Central memory CD8-positive, alpha-beta T cell (primary cell): ENCODE measurements at places on chromosomes 7 and 10.

GRCh38 chr7:132183781-132184380, 392.4 kb downstream of the PLXNA4 start:
- no peak overlapping the region for H3K4me3 ChIP-seq
- H3K27me3 ChIP-seq, result no peaks in the 10 kb centered on the region
- H3K36me3 ChIP-seq, result no peaks in the 10 kb centered on the region
- H3K27ac ChIP-seq, result no peak overlapping the region
- H3K4me1 ChIP-seq, result no peaks in the 10 kb centered on the region

DNA sequence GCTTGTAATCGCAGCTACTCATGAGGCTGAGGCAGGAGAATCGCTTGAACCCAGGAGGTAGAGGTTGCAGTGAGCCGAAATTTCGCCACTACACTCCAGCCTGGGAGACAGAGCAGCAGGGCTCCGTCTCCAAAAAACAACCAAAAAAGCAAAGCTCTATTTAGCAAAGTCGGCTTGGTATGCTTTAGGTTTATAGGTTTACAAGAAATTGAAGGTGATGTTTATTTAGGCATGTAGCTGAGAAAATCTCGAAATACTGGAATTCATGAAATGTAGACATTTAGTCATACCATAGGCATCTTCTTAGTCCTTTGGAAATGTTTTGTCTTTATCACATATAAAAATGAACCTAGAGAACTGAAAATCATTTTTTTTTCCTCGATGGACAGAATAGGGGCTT, 453.8 kb upstream of the ANKRD30A start:
- no peak for DNase-seq
- no peaks in the 10 kb centered on the region for H3K4me1 ChIP-seq
- no peaks in the 10 kb centered on the region for H3K27me3 ChIP-seq

DNA sequence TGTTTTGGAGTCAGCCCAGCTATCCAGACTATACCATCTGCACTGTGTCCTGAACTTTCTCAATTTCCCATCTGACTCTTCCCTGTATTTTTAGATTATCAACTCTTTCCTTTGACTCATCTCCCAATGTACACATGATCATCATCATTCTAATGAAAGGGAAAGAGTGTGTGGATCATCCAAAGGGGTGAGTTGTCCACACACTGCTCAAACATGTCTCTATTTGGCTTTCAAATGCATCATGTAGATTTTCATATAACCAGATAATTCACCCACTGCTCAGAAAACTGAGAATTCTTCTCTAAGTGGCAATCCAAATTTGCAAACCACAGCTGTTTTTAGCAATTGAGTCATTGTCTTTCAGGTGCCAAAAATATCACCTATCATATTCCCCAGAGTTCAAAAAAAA, 190.2 kb upstream of the HPS1 start:
- no peaks in the 10 kb centered on the region for H3K36me3 ChIP-seq
- H3K4me3 ChIP-seq, result no peak overlapping the region
- H3K27ac ChIP-seq, result no peak overlapping the region

GRCh38 chr10:104388830-104389229, 35.2 kb downstream of the CFAP58 start:
- peaks cover 35% of the 10 kb centered on the region for H3K4me1 ChIP-seq
- peaks cover 25% of the 10 kb centered on the region for H3K27me3 ChIP-seq
- H3K36me3 ChIP-seq, result no peaks in the 10 kb centered on the region
- no peak for DNase-seq
- H3K27ac ChIP-seq, result no peak overlapping the region

- H3K36me3 ChIP-seq, result no peaks in the 10 kb centered on the region
- peaks cover 9% of the 10 kb centered on the region for H3K4me1 ChIP-seq
- no peaks in the 10 kb centered on the region for H3K27me3 ChIP-seq
These were observed 150.7 kb upstream of the RSU1 start for GRCh38 chr10:16967866-16968415.

DNA sequence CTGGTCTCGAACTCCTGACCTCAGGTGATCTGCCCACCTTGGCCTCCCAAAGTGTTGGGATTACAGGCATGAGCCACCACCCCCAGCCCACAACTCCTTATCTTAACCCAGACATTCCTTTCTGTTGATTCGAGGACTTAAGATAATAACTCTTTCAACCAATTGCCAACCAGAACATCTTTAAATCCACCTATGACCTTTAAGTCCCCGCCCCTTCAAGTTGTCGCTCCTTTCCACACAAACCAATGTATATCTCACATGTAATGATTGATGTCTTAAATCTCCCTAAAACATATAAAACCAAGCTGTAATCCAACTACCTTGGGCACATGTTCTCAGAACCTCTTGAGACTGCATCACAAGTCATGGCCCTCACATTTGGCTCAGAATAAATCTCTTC, 7.8 kb upstream of the ANKRD2 start:
- no peaks in the 10 kb centered on the region for H3K27me3 ChIP-seq
- peaks cover 1% of the 10 kb centered on the region for H3K36me3 ChIP-seq
- no peak overlapping the region for H3K4me3 ChIP-seq
- H3K27ac ChIP-seq, result peak overlapping the region; percentile 3

DNA sequence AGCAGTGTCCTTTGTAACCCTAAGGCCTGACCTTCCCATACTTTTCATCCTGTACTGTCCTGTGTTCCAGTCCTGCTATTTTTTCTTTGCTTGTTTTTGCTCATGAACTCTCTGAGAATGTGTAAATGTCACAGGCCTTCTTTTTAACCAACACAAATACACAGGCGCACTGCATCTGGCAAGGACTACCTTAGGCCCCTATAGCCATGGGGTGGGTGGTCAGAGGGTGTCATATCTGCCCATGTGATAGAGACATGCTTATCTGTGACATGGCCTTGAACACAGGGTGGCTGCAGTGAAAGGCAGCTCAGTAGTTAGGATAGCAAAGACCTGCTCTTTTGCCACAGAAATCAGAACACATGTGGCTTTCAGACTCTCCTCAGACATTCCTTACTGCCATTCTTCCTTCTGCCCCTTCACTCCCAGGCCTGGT, 3.9 kb upstream of the MBL2 start:
- H3K27ac ChIP-seq, result no peak overlapping the region
- DNase-seq, result no peak
- no peaks in the 10 kb centered on the region for H3K27me3 ChIP-seq
- H3K4me1 ChIP-seq, result no peaks in the 10 kb centered on the region

- DNase-seq, result no peak
- no peaks in the 10 kb centered on the region for H3K4me1 ChIP-seq
- H3K36me3 ChIP-seq, result peaks cover 10% of the 10 kb centered on the region
- H3K4me3 ChIP-seq, result no peak overlapping the region
These were observed 193.8 kb upstream of the CCDC6 start for GRCh38 chr10:60099998-60100747.

DNA sequence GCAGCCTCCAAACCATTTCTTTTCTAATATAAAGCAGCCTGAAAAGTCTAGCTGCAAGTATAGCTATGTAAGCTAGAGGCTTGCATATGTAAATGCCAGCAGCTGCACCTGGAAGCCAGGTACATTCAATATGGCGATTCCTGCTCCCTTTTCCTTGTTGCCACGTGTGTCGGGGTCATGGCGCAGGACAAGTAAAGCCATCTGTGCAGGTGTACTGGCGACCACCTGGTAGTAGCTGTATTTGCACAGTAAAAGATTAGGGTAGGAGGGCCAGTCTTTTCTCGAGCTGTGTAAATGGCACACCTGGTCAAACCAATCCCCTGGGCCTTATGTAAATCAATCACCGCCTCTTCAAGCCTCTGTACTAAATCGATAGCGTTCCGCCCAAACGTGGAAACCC, 484.5 kb downstream of the MAGI2 start:
- no peaks in the 10 kb centered on the region for H3K27me3 ChIP-seq
- H3K4me1 ChIP-seq, result no peaks in the 10 kb centered on the region
- H3K36me3 ChIP-seq, result no peaks in the 10 kb centered on the region

- H3K27ac ChIP-seq, result no peak overlapping the region
- H3K27me3 ChIP-seq, result no peaks in the 10 kb centered on the region
- DNase-seq, result no peak
- H3K4me1 ChIP-seq, result no peaks in the 10 kb centered on the region
- H3K4me3 ChIP-seq, result no peak overlapping the region
- no peaks in the 10 kb centered on the region for H3K36me3 ChIP-seq
These were observed 974.0 kb upstream of the GHITM start for GRCh38 chr10:83165265-83165664.

GRCh38 chr7:83155407-83155806, 7.3 kb downstream of the PCLO start:
- DNase-seq, result no peak
- H3K4me1 ChIP-seq, result no peaks in the 10 kb centered on the region
- H3K4me3 ChIP-seq, result no peak overlapping the region
- H3K36me3 ChIP-seq, result no peaks in the 10 kb centered on the region
- no peak overlapping the region for H3K27ac ChIP-seq

DNA sequence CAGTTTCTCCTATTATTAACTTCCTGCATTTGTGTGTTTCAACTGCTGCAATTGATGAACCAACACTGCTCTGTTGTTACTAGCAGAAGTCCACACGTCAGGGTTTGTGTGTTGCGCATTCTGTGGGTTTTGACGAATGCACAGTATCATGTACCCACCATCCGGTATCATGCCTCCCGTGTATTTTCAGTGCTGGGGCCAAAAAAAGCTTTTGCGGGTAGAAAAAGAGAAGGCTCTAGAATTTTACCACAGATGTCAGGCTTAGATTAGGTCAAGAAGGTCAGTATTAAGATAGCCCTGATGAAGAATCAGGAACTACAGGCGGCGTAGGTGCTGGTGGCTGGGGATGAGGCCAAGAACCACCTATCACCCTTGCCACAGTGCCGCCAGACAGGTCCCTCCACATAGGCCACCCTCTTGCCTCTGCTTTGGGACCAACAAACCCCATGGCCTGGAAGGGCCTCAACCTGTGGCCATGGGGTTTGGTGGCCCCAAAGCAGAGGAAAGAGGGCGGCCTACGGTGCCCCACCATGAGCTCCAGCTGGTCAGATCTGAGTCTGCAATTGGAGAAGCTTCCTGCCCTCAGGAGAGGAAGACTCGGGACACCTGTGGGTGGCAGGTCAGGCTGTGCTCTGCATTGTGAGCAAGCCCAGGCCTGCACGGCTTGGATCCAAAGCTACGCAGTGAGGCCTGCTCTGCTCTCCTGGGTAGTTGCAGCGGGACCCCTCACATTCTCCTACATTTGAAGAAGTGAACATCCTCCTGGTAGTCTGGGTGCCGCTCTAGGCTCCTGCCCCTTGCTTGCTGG, 71.9 kb downstream of the MKI67 start:
- no peaks in the 10 kb centered on the region for H3K27me3 ChIP-seq
- H3K4me1 ChIP-seq, result peaks cover 68% of the 10 kb centered on the region
- H3K4me3 ChIP-seq, result no peak overlapping the region
- H3K36me3 ChIP-seq, result peaks cover 73% of the 10 kb centered on the region
- no peak for DNase-seq

- H3K4me3 ChIP-seq, result no peak overlapping the region
- H3K36me3 ChIP-seq, result peaks cover 22% of the 10 kb centered on the region
- no peak overlapping the region for H3K27ac ChIP-seq
- no peak for DNase-seq
- peaks cover 33% of the 10 kb centered on the region for H3K4me1 ChIP-seq
These were observed 151.5 kb downstream of the RNF216 start for GRCh38 chr7:5629941-5630340.

DNA sequence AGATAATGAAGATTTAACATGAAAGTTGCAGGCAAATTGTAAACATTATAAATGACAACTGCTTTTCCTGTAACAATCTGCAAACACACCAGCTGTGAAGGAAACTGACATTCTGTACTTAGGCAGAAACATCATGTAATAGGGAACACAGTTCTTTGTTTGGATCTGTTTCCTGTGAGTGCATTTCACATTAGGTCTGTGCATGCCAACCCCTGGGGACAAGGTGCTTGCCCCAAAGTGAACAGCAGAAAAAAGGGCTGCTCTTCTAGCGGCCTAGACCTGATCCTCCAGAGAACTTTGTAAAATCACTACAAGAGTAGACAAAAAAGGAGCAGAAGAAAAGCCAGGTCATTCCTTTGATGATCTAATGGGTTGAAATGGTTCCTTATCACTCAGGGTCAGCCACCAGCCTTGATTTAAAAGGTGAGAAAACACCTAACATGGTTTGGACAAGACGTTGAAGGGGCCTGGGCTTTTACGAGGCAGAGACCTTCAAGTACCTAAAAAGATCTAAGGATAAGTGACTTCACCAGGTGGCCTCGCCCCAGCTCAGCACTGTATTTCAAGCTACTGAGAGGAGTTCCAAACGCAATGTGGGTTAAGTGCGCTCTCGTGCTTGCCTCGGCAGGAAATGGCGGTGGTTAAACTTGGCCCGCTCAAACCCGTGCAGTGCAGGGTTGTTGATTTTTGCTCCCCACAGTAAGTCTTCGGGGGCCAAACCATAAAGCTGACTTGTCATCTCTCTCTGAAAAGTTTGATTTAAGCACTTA, 249.7 kb downstream of the CREB5 start:
- no peak overlapping the region for H3K27ac ChIP-seq
- H3K4me1 ChIP-seq, result no peaks in the 10 kb centered on the region
- DNase-seq, result no peak
- no peaks in the 10 kb centered on the region for H3K36me3 ChIP-seq
- H3K4me3 ChIP-seq, result no peak overlapping the region
